ENCODE measurements at places on chromosomes 7 and 10. TPM values are rescaled to one million over a fixed set of nuclear protein-coding genes. Genes with fewer than 3 reads are reported as not detected.

DNA sequence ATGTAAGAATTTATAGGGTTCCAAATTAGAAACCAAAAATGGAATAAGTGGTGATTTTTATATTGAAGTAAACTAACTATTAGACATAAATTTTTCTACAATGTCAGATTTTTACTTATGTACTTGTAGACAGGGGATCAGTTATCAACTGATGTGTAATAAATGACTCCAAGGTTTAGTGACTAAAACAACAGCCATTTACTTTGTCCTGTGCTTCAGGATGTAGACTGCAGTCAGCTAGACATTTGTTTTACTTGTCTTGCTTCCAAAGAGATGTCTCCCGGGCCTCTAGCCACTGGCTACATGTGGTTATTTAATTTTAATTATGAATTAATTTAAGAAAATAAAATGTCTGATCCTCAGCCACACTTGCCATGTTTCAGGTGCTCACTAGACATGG lies 249.7 kb upstream of the IGFBP3 start:
- DNase-seq = no peak

GRCh38 chr7:153446490-153446889 lies 605.7 kb upstream of the DPP6 start:
- DNase-seq = no peak

DNA sequence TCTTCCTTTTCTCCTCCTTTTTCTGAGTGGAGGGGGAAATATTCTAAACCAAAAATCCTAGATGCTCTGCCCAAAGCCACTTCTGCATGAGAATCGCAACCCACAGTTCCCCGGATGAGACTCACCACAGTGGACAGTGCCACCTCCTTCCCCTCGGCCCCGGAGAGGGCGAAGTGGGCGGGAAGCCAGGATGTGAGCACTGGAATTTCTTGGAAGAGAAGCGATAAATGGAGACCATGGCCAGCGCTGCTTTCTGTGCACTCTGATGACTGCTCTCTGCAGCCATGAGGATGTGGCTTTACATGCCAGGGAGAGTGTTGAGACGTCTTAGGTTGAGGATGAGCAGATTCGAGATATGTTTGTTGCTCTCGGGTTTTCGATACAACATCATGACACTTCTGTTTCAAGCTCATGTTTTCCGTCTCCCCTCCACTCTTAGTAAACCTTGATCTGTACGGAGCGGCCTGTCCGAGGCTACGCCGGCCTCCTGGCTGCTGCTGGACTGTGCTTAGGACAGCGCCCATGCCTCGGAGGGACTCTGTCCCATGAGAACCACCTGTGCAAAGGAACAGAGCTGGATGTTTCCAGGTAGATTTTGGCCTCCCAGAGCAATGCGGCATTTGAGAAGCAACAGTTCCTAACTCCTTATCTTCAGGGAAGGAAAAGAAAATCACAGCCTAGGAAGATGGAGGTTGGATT lies 414.6 kb upstream of the FOXK1 start:
- DNase-seq = no peak

DNA sequence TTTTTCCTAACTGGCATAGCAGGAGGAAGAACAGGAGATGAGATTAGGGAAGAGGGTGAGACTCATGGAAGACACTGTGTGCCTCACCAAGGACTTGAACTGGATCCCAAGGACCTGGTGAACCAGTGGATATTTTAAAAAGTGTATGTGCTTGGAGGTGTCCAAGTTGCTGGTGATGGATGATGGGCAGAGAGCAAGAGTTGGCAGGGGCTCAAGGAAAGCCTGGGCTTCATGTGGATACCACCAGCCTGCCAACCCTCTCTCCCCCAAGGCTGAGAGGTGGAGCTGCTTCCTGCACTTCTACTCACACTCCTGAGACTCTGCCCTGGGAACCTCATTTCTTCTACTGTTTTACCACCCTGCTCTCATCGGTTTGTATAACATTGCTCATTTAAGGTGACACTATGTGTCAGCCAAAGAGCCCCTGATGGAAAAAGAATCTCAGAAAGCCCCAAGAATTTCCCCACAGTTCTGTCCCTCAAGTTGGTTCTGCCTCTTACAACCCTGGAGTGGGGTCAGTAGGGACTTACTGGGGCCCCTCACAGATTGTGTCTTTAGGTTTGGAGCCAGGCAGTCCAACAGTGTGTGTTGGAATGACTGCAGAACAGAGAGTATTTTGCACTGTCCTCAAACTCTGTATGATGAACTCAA lies 56.2 kb upstream of the PDCD4 start:
- DNase-seq = no peak

DNA sequence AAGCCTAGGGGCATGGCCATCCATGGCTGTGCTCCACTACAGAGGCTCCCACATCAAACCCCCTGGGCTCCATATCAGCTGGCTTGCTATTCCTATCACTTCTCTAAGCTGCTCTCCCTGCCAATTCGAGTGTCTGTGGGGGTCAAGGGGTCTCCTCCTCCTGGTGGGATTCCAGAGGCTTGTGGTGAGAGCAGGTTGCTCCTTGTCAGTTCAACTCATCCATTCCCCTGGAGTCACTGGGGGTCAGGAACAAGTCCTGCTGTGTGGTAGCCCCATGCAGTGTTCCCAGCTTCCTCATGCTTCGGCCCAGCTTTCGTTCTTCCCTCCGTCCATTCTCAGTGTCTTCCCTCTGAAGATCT lies 86.6 kb upstream of the UNC5B start:
- DNase-seq = no peak

- no peak for DNase-seq
These were observed 140.3 kb upstream of the FAM20C start for GRCh38 chr7:52100-52499.

DNA sequence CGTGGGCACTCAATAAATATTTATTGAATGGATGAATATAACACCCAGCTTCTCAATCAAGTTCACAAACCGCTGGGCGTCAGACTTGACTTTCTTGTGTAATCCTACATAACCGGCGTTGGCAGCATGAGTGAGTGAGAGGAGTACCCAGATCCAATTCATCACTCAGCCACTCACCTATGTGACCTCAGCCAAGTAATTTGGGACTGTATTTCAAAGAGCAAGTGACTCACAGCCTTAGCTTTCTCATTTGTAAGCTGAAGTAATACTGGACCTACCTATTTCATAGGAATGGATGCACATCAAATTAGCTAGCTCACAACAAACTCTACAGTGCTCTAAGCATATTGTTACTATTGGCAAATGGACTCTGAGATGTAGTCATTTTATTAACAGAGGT lies 53.8 kb upstream of the FAM204A start:
- no peak for DNase-seq

DNA sequence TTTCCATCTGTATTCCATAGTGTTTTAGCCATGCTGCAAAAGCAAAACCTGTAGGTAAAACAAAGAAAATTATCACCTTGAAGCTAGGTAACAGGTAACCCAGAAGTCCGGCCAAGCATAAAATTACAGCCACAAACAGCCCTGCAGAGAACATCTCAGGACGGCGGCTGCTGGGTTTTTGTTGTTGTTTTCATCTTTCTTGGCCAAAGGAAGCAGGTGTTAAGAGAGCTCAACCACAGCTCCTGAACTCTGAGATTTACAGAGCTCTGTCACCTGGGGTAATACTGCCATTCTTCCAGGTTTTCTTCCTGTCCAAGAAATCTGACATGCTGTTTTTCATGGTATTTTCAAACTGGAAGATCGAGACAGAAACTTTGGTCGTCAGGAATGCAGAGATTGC lies 847 bp upstream of the SCIN start:
- DNase-seq = no peak

DNA sequence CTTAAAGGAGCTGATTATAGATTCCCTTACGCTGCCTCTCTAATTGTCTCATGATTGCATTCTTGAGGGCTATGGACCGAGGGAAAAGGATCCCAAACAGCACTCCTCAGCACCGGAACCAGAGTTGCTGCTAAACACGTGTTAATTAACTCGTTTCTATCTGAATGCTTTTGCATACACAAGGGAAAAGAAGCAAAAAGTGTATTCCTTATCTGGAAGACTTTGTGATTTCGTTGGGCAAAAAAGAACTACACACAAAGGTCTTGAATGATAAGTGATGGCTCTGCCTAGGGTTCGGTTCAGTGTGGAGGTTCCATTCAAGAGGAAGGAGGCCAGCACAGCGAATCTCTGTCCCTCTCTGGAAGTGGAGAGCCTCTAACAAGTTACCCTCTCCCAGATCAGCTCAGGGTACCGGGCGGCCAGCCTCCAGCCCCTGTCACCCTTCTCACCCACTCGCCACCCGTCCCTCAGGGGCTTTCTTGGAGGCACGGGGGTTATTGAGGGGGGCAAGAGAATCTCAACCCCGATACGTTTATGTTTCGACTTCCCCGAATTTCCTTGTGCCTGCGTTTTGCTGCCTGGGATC lies 515 bp upstream of the SLC4A2 start:
- no peak for DNase-seq

- DNase-seq = peak; percentile 19
These were observed 41.4 kb upstream of the GHITM start for GRCh38 chr10:84097787-84098353.

DNA sequence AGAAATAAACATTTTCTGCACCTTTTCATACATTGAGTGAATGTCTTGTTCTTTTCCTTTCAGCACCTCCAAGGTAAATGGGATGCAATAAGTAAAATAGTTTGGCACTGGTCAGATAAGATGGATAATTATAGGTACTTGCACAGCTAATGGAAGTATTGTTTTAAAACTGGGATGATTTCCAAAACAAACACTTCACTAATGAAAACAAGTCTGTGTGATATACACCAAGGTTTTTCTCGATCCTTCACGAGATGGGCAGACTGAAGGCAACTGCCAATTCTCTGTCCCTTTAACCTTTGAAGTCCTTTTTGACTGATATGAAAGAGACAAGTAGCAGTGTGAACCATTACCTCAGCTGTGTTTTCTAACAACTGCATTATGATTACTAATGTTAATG lies 423.8 kb downstream of the GFRA1 start:
- DNase-seq = no peak

GRCh38 chr7:43528576-43529354 lies 54.1 kb upstream of the STK17A start:
- DNase-seq = no peak

DNA sequence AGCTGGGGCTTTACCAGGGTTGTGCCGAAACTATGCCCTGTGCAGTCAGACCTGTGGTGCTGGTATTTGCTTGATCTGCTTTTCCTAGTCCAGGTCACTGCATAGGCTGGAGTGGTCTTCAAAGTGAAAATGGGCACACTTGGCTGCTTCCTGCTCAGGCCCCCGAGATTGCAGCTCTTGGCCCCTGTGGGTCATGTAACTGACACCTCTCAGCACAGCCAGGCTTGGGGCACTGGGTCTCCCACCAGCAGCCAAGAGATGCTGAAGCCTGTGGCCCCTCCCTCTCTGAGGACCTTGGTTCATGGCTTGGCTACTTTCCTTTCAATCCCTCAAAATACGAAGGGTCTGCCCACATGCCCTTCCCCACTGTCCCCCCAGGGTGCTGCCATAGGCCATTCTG lies 33.7 kb downstream of the PDIA4 start:
- no peak for DNase-seq

DNA sequence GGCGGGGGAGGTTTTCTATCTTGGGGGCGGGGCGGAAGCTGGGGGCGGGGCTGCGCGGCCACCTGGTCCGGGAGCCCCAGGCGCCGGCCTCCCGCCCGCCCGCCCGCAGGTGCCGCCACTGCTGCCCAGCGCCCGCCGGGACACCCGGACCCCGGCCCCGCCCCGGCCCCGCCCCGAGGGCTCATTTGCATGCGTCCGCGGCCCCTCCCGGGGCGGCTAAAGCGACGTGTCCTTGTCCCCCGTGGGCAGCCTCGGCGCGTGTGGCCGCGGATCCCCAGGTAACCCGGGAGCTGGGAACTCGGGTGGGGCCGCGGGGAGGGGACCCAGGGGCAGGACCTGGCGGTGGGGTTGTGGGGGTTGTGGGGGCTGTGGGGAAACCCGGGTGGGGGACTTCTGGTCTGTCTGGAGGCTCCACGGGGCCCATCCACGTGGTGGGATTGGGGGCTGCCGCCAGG lies at the start of gene BHLHA15:
BHLHA15 (plus strand) TSS at position 219 of the 455 bp plus-strand sequence. CDS start 871 bp downstream, outside the sequence.
- DNase-seq = peak; percentile 48

DNA sequence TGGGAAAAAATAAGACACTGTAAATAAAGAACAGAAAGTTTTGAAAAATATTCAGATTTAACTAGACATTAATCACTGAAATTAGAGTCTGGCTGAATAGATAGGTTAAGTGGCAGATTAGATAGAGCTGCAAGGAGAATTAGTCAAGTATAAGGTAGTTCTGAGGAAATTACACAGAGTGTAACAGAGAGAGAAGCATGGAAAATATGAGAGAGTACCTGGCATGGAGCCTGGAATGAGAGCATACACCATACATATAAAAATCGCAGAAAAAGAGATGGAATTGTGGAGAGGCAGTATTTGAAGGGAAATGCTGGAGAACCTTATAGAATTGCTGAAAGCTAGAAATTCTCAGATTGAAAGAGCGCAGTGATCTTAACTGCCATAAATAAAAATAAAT lies 46.9 kb downstream of the ZNRF2 start:
- DNase-seq = no peak

- no peak for DNase-seq
These were observed 285.6 kb upstream of the POM121L12 start for GRCh38 chr7:52749880-52750279.

GRCh38 chr7:114160925-114161324 lies 242.1 kb upstream of the PPP1R3A start:
- DNase-seq = no peak

DNA sequence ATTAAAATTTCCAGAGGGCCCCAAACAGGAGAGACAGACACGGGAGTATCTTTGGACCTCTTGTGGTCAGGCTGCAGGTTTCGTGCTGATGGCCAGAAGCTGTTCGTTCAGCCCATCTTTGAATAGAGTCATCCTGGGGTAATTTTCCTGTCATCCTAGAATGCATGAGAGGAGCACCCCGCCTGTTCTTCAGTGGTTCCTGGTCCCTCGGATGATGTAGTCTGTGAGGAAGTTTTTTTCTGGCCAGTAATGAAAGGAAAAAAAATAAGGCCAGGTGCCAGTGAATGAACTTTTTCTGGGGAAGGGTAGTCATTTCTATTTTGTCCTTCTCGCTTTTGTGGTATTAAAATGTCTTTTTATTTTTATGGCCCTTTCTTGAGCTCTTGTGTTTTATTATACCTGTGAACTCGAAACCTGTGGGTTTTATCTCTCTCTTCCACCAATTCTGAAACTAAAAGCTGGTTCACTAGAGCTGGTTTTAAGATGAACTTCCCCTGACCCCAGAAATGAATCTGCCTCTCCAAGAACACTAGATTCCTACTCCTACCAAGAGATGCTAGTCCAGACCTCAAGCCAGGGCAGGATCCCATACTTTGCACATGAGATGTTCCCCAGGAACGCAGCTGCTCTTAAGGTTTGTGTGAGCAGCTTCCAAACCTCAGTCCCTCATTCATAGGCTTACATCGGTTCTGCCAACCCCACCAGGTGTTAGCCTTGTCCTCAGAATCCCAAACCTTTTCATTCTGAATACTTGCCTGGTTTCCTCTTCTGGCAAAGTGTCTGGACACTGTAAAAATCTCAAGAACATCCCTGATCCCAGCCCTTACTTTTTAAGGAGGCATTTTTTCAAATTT lies 15.4 kb upstream of the MEST start:
- no peak for DNase-seq

The CALML3 gene
- total RNA-seq = not detected

The EGR2 gene
- total RNA-seq = 1.6 TPM

The AKR1C8 gene
- total RNA-seq = 0.66 TPM

The BTBD16 gene
- 1.2 TPM for total RNA-seq

The IPMK gene
- 5.0 TPM for total RNA-seq

The EBLN1 gene
- total RNA-seq = not detected

The LLCFC1 gene
- not detected for total RNA-seq
